ENCODE measurements at places on chromosomes 11 and 22.

- no peak for DNase-seq
Observed at GRCh38 chr11:72754544-72755155, 2.4 kb upstream of the ARAP1 start.

DNA sequence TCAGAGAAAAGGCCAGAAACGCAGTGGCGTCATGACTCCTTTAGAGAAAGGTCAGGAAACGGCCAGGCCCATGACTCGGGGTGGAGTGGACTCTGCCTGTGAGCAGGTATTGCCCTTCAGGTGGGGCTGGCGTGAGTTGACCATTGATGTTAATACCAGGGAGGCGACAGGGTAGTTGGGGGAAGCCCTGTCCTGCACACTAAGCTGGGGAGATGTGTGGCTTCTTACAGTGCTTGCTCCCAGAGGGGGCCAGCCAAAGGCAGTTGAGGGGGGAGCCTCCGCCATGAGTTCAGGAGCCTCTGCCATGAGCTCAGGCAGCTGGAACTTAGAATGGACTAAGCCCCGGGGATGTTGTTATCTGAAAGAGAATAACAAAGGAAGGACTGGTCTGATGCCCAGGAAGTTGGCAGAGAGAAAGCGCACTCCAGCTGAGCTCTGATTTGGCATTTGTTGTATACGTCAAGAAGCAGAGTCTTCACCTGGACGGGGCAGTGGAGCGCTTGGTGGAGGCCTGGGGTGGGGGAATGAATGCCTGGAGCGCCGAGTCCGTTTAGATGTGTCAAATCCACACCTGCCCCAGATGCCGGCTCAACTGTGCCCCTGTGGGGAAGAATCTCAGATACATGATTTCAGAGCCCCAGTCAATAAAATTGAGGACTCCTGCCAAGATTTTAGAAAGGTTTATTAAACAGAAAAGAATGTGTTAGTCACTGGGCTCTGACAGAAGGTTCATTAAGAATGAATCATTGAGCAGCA, 222.5 kb downstream of the TBC1D22A start:
- DNase-seq = no peak

DNA sequence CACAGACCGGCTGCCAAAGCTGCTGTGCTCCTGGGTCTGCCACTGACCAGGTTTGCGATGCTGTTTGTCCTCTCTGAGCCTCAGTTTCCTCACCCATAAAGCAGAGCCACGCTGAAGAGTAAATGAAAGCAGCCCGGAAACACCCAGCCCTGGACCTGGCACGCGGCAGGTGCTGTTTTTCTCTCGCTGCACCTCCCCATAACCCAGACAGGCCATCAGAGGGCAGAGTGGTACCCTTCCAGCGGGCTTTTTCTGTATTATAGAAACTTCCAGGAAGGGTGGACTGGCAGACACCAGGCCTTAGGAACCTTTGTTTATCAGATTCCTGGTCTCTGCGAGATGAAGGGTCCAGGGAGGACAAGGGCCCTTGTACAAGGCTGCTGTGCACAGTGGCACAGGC, 17.9 kb upstream of the FGF19 start:
- no peak for DNase-seq

GRCh38 chr11:101336858-101337257, 207.2 kb upstream of the PGR start:
- DNase-seq = no peak

DNA sequence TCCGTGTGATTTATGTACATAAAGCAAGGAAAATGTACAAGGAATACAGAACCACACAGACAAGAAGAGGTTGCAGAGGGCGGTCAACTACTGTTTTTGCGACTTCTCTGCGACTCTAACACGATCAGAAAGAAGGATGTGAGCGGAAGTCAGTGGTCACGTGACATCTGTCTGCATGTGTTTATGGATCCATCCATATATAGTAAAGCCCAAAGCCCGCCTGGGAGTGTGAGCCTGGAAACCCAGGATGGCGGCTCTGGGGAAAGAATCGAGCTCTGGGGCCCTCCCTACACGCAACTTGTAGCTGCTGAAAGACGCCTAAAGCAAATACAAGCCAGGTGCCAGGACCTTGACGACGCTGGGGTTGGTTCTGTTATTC, 8.8 kb downstream of the OSBPL5 start:
- DNase-seq = no peak

DNA sequence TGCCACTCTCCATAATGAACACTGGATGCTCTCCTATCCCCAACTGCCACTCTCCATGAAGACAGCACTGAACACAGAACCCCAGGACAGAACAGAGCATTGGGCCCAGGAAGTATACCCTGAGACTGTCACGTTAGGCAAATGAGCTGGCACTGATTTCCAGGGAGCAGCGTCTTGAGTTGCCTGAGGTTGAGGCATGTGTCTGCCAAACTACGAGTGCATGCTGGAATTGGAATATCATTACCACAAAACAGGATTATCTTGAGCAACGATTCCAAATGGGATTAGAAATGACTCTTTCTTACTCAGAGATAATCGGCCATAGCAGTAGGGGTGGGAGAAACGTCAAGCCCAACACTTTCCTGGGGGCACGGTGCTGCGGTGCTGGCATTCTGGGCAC, 39.9 kb downstream of the CLPB start:
- DNase-seq = no peak

- DNase-seq = no peak
Observed at GRCh38 chr11:113877670-113878055, 2.3 kb upstream of the USP28 start.

DNA sequence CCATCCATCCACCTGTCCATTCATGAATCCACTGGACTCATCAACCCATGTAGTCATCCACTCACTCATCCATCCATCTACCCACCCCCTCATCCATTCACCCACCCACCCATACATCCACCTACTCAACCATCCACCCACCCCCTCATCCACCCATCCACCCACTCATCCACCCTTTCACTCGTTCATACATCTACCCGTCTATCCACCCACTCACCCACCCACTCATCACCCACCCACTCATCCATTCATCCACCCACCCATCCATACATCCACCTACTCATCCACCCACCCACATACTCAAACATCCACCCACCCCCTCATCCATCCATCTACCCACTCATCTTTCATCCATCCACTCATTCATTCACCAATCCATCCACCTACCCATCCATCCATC, 37.7 kb downstream of the RTL6 start:
- DNase-seq = no peak

DNA sequence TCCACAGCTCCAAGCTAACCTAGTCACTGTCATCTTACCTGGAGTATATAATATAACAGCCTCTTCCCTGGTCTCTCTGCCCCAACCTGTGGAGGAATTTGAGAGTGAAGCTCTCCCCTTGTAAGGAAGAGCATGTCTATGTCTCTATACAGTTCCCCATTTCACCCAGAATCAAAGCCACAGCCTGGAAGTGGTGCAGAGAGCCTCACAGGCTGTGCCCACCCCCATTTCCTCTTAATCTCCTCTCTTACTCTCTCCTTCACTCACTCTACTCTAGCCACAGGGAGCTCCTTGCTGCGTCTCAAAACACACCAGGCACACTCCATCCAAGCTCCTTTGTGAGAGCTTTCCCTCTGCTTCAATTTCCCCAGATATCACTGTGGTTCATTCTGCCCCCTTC, 302.5 kb upstream of the ISX start:
- DNase-seq = no peak

DNA sequence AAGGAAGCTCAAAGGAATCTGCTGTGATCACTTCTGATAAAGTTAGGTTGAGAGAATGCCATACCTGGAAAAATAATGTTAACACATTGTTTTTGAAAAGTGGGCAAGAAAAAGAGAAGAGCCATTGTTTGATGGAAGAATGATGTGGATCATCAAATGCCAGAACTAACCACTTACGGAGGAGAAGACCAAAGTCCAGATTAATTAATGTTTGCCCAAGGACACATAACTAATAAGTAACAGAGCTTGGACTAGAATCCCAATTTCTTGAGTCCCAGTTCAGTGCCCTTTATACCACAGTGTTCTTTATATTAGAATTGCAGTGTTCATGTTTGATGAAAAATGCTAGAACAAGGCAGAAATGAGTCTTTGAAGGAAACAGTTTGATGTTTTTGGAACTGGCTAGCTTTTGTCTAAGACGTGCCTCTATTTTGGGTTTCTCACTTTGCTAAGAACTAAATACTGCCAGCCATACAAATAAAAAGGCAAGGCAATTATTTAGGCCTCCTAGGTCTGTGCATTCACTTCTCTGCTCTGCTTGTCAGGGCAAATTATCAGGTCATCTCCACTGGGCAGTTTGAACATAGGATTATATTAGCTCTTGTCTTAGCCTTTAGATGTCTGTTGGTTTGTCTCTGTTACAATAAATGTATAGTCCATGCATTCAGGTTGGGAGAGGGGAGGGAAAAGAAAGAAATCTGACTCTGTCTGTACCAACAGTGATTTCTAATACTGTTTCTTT, 72.3 kb downstream of the TRIM44 start:
- no peak for DNase-seq

DNA sequence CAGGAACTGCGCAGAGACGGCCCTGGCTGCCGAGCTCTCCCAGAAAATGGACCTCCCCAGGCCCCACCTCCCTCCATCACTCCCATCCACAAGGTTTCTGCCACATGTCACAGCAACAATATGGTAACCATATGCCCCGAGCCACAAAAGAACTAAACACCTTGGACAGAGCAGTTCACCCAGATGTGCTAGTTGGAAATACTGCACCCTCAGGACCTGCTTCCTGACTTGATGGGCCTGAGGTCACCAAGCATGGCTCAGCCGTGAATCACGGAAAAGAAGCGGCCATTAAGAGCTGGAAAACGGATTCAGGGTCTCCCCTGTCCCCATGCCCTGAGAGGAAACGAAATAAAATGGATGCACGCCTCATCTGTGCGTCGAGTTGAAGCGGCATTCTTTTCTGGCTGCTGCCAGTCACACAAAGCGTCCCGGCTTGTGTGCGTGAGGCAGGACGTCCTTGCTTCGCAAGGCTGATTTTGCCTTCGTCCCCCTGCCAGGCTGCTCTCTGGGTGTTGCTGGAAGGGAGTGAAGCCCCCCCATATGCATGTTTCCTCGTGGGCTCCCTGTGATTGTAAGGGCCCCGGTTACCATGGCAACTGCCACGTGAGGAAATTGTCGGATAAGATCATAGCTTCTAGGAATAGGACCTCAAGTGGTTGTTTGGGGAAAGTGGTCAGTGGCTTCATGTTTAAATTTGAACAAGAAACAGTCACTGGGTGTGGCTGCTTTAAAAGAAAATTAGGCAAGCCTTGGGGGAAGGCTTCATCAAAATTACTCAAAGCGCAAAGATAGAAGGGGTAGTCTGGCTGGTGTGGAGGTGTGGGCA, 51.7 kb downstream of the FLI1 start:
- no peak for DNase-seq

DNA sequence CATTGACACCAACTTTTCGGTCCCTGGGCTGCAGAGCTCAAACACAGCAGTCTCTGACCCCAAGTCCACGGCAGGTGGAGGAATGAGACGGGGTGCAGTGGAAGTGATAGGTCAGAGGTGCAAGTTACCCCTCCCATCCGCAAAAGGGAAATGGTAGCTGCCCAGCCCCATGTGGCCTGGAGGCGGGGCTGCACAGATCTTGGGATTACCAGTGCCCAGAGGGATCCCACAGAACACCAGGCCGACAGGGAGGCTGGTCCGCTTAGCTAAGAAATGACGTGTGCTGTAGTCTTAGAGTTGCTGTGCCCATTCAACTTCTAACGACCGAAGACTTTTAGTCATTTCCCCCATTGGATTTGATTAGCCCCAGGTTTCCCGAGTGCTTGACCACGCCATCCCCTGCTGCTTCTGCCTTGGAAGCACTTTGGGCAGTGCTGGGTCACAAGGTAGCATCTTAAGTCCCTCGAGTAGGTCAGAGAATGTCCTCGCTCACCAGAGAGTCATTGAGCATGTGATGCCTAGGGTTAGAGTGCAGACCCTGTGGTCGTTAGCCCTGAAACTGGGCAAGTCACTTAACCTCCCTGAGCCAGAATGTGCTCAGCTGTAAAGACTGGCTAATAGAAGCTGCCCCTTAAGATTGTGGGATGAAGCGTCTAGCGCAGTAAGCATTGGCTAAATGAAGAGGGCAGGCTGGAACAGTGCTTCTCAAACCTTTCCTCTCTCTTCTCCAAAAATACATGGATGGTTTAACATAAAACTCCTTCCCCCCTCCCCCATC, 4.2 kb downstream of the PTGDR2 start:
- no peak for DNase-seq

GRCh38 chr11:66331542-66332370, 4.5 kb downstream of the RIN1 start:
- DNase-seq = no peak

- DNase-seq = no peak
Observed at GRCh38 chr11:96156379-96156722, 186.6 kb downstream of the MAML2 start.

DNA sequence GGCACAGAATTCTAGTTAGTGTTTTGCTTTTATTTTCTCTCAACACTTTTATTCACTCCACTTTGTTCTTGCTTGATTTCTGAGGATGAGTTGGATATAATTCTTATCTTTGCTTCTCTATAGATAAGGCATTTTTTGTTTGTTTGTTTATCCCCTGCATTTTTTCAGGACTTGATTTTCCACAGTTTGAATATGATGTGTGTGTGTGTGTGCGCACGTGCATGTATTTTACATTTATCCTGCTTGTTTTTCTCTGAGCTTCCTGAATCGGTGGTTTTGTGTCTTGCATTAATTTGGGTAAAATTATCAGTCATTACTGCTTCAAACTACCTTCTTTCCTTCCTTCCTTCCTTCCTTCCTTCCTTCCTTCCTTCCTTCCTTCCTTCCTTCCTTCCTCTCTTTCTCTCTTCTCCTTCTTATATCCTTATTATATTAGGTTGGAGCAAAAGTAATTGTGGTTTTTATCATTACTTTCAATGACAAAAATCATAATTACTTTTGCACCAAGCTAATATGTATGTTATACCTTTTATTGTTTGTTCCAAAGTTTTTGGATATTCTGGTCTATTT, 679.9 kb upstream of the RAG2 start:
- no peak for DNase-seq

- DNase-seq = no peak
Observed at GRCh38 chr11:120817158-120817557, 206.7 kb upstream of the TBCEL start.

DNA sequence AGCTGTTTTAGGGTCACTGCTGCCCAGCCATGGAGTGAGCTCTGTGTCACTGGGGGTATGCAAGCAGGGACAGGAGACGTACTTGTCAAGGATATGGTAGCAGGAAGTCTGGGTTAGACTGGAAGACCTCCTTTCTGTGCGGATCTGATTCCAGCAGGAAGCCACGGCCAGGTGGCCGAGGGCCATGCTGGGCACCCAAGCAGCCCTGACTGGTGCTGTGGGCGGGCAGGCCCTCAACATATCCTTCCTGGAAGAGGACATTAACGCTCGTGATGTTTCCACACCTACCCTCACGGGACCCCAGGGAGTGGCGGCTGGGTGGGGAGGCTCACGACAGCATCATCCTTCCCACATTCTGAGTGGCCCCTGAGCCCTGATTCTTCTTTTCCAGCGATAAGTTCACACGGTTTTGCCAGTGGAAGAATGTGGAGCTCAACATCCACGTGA, 8.7 kb upstream of the ANKRD13D start:
- no peak for DNase-seq
